ENCODE measurements at places on chromosomes 16 and 17. TPM values are rescaled to one million over a fixed set of nuclear protein-coding genes. Genes with fewer than 3 reads are reported as not detected.

The IGFBP4 gene
- total RNA-seq, result 2.6 TPM

GRCh38 chr17:39861235-39861634 is 2.9 kb downstream of the IKZF3 start:
- no peak for DNase-seq

DNA sequence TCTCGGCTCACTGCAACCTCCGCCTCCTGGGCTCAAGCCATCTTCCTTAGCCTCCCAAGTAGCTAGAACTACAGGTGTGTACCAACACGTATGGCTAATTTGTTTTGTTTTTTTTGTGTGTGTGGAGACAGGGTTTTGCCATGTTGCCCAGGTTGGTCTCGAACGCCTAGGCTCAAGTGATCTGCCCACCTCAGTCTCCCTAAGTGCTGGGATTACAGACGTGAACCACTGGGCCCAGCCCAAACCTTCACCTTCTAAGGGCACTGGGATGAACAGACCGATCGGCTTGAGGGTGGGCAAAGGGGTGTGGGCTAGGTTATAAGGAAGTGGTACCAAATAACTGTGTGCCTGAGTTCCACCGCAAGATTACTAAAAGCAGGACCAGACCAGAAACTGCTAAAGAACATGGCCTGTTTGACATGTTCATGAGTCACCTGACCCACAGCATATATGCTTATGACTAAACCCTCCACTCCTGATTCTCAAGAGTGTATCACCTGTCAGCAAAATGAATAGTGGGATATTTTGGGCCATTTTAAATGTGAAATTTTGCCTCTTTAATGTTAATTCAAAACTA is 8.1 kb downstream of the TMEM97 start:
- no peak for DNase-seq

GRCh38 chr16:85568519-85568918 is 44.6 kb upstream of the GSE1 start:
- DNase-seq, result no peak

DNA sequence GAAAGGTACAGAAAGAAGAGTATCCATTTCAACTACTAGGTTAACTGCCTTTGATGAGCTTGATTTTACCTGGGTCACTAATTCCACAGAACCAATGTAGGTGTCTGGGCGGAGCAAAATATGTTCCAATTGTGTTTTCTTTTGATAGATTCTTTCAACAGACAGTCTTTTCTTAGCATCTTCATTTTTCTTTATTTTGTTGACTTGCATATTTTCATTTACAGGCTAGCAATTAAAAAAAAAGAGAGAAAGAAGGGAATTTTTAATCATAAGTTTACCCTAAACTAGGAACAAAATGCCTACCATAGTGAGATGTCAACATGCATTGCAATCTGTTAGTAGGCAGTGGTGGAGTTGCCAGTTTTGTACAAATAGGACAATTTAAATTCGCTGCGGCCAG is 1.0 kb downstream of the TOP2A start:
- no peak for DNase-seq

The MXRA7 gene
- 12.1 TPM for total RNA-seq

DNA sequence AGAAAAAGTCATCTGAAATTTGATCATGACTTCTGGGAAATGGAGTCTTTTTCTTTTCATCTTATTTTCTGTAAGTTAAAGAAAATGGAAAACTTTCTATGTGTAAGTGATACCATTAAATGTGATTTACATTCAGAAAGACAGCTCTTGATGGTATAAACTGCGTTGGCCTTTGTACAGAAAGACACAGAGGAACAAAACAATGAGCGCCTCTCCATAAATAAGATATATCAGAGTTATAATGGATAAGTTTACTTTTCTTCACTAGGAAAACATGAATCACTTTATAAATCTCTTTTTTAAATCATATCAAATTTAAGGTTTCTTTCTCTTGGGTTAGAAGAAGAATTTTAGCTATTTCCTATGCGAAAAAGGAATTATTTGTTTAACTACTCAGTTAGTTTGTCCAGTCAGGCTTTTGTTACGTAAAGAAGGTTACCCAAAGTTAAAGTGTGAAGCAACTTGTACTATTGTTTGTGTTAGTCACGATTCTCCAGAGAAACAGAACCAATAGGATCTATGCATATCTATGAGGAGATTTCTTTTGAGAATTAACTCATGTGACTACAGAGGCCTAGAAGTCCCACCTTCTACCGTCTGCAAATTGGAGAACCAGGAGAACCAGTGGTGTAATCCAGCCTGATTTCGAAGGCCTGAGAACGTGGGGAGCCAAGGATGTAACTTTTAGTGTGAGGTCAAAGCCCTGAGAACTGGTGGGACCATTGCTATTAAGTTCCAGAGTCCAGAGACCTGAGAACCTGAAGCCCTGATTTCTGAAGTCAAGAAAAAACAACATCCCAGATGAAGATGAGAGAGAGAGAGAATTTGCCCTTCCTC is 295.4 kb upstream of the KCNJ16 start:
- no peak for DNase-seq

- no peak for DNase-seq
These were observed 38.9 kb downstream of the LGALS9 start for GRCh38 chr17:27669850-27670249.
